ENCODE measurements at places on chromosomes 1 and 21.

GRCh38 chr1:84689514-84690396 is 506 bp downstream of the SSX2IP start:
- peak; percentile 39 for DNase-seq

DNA sequence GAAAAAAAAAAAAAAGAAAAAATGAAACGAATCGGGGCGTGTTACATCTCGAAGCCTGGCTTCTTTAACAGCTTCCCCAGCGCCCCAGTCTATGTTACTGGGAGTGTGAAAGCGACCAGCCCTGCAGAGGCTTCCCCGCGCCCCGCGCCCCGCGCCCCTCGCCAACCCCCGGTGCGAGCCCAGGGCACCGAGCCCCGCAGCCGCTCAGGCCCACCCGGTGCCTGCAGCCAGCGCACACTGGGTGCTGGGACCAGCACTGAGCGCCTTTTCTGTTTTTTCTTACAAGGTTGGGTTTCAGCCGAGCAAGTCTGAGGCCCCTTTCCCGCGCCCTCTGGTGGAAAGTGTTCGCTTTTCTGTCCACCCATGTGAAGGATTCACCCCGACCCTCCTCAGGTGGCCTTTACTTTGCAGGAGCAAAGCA is 42.1 kb upstream of the ZNF496 start:
- DNase-seq, result peak; percentile 44

GRCh38 chr21:28590676-28591075 is 402.0 kb downstream of the LTN1 start:
- DNase-seq, result no peak

- DNase-seq, result no peak
These were observed 113.1 kb downstream of the PBX1 start for GRCh38 chr1:164671966-164672571.

- DNase-seq, result no peak
These were observed 62.7 kb downstream of the AGPAT3 start for GRCh38 chr21:43927591-43928221.

- DNase-seq, result no peak
These were observed 84.2 kb downstream of the LBR start for GRCh38 chr1:225343618-225344017.

GRCh38 chr1:7483634-7484383 is 287.3 kb upstream of the VAMP3 start:
- DNase-seq, result no peak

DNA sequence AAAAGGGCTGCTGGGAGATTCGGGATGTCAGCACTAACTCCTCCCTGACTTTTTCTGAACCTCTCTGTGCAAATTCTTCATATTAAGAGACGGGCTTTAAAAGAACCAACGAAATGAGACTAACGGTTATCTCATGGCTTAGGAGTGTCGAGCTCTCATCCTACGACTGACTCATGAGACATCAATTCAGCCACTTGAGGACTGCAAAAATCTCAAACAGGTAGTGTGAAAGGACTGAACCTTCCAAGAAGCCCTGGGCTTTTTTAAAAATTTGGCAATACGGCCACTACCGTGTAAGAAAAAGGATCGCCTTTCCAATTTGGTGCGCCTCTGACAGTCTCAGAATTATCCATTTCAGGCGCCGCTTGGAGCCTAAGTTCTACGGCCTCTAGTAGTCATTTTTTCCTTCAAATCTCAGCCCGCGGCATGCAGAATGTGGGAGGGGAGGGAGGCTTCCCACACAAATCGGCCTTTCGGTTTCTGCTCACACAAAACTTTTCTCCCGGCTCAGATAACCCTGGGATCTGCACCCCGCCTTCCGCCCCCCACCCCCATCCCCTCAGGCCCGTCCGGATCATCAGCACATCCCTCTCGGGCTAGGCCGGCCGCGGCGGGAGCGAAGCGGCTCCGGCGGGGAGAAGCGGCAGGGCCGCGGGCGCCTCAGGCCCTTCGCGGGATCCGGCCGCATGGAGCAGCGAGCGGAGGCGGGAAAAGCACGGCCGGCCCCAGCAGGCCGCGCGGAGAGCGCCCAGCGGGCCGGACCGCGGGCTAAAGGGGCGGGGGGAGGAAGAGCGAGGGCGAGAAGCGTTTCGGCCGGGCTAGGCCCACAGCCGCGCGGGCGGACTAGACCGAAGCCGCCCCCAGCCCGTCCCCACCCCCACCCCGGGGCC is 618 bp downstream of the HNRNPR start:
- peak; percentile 25 for DNase-seq

DNA sequence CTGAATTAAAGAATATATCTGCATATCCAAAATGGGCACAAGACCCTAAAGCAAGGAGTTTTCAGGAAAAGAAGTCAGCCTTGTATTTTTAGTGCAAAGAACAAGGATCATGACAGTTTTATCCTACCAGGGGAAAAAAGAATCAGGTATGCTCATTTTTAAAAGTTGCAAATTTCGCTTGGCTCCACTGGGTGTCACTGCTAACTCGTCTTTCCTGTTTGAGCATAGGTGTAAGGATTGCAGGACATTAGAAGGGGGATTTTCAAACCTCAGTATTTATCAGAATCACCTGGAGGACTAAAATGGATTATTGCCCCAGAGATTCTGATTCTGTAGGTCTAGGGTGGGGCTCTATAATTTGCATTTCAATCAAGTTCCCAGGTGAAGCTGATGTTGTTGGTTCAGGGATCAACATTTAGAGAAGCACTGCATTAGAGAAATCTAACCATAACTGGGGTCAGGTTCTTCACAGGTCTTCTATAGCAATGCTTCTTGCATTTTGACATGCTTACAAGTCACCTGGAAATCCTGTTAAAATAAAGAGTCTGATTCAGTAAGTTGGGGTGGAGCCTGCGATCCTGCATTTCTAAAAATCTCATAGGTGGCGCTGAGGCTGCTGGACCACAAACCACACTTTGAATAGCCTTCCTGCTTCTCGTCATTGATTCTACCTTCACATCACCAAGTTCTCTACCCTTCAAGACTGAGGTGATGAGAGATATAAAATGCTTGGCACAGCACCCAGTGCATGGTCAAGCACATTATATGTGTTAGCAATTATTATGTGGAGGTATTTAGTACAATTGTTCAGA is 39.6 kb downstream of the NUF2 start:
- DNase-seq, result no peak

GRCh38 chr1:154707901-154708463 is 100.0 kb upstream of the ADAR start:
- no peak for DNase-seq

DNA sequence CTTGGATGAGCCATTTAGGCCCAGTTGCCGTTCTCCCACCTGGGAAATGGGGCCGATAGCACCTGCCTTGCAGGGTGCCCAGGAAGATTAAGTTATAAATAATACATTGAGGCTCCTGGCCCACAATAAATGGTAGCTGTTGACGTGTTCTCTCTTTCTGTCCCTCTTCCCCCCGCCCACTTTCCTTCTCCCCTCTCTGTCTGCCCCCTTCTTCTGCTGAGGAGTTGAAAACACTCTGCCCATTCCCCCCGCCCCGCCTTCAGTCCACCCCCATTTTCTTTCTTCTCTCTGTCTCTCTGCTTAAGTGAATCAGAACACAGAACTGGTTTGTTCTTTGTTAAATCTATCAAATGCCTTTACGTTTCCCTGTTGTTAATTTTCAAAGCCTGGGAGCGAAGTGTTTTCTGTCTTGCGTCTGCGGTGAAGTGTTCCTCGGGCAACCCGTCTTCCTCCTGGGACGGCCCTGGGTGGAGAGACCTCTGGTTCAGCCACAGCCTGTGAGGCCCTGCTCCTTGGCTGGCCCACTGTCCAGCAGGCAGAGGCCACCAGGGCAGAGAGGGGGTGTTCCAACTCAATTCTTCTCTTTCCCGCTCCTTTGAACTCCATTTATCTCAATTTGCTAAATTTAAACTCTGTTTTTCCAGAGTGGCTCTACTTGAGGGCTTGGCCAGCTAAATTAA is 29.3 kb upstream of the SELENON start:
- DNase-seq, result no peak

GRCh38 chr1:33098371-33098770 is 17.4 kb downstream of the AZIN2 start:
- no peak for DNase-seq

GRCh38 chr1:84366786-84367185 is 31.5 kb upstream of the DNASE2B start:
- no peak for DNase-seq

GRCh38 chr1:16356867-16357266 is 4.6 kb upstream of the FBXO42 start:
- no peak for DNase-seq

Data from CD14-positive monocyte (primary cell).